Fibroblast of skin of abdomen (primary cell): ENCODE measurements at places on chromosomes 2 and 18.
A peak's percentile ranks its signal among the peaks of the same experiment; 100 is the strongest.

DNA sequence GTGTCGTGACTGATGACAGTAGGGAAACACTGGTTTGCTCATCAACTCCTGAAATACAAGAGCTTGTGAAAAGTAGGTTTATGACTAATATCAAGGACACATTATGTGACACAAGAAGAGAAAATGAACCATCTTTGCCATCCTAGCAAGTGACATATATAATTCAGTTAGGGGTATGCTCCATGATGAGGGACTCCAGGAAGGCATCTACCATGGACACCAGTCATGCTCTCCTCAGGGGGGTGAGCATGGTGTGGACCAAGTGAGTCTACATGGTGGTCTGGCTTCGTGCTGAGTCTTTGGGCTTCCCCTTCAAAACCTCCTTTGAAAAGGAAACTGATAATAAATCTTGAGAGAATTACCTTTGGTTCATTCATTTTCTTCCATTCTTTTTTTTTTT is 11.7 kb upstream of the SERPINB5 start:
- no peak for DNase-seq

- DNase-seq, result peak; percentile 38
Observed at GRCh38 chr2:64177315-64177714, 33.1 kb upstream of the PELI1 start.

- no peak for DNase-seq
Observed at GRCh38 chr2:110131166-110131565, 15.5 kb upstream of the MALL start.

GRCh38 chr2:17780546-17780945 is 26.6 kb downstream of the GEN1 start:
- DNase-seq, result no peak

DNA sequence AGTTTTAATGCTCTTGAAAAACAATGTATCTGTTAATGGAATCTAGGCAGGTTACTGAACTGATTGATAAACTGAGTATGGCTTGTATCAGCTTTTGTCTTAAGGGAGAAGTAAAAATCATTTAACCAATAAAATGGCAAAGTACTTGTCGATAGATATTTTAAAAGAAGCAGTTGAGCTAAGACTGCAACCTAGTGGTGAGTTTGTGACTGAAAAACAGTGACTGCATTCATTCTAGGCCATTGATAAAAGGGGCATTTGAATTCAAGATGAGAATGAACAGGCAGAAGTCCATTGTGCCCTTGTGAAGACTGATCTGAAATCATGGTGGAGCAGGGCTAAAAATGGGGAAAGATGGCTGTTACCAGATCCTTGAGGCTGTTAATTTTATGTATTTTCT is 59.4 kb upstream of the MSTN start:
- DNase-seq, result no peak

- DNase-seq, result no peak
Observed at GRCh38 chr2:46337208-46337994, 40.2 kb downstream of the EPAS1 start.

DNA sequence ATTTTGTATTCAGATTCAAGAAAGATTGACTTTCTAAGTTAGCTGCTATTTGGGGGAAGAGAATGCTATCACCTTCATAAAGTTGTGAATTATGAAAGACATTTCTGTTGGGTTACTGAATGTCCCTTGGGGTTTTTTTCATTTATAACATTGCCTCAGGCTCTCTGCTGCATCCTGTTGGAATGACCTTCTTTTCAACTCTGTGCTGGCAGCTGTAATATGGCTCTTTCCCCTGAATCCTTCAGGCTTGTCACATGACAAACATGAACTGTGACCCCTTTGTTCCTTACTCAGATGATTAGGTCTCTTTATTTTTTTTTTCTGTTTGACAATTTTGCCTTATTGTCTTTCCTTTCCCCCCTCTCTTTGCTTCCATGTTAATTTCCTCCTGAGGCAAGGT is 159.8 kb downstream of the TAF4B start:
- DNase-seq, result peak; percentile 43

- no peak for DNase-seq
Observed at GRCh38 chr2:174368691-174369090, 26.8 kb upstream of the SCRN3 start.

DNA sequence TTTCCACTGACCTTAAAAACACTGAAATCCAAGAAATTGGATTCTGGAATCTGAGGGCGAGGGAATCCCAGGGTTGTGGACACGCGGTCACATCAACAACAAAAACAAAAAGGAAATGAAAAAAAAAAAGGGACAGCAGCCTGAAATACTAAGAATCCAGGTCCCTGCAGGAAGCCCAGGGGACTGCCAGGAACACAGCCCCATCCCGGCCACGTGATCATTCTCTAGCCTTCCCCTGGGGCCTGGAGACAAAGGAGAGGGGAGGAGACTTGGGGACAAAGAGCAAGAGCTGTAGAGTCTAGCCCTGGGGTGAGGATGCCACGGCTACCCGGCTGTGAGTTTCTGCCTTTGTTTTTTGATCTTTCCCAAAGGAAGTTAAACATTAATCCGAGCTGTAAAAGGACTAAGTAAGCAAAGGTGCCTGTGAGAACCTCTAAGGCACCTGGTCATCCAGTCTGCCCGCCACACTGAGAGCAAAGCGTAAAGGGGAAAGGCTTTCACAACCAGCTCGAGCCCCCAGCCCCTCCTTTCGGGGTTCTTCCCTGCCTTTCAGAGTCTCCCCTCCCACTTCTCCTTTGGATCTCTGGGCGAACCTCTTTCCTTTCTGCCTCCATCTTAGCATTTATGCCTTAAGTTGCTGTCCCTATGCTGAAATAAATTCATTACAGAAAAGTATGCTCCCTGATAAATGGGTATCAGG is 57.9 kb upstream of the MSH2 start:
- peak; percentile 80 for DNase-seq

DNA sequence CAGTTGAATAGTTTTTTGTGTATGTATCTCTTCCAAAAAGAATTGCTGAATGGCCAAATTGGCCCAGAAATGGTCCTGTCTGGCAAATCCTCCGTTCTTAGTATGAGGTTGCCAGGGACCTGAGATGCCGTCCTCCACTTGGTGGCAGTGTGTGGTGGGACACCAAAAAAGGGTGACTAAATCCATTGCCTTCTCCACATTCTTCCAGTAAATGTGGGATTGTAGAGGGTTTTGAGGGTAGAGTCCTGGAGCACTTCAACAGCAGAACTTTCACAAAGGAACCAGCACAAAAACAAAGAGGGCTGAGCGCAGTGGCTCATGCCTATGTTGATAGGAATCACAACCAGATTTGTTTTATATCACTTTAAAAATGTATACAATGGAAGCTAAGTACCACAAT is 199.9 kb downstream of the BCL2 start:
- DNase-seq, result peak; percentile 13

DNA sequence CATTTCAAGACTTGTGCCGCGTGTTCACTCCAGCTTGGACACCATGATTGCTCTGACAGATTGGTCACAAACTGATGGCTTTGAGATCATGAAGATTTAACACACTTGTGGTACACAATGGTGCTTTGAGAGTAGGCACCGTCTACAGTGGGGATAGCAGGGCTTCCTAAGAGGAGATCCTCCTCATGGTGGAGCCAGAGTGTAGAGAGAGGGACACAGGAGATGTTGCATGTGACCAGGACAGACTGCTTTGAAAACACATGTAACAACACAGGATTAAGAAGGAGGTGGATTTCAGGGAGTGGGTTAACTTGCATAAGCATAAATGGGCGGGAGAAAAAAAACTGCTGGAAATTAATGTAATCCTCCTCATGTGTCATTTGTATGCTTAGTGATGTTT is 95.7 kb upstream of the LINC00305 start:
- DNase-seq, result no peak

DNA sequence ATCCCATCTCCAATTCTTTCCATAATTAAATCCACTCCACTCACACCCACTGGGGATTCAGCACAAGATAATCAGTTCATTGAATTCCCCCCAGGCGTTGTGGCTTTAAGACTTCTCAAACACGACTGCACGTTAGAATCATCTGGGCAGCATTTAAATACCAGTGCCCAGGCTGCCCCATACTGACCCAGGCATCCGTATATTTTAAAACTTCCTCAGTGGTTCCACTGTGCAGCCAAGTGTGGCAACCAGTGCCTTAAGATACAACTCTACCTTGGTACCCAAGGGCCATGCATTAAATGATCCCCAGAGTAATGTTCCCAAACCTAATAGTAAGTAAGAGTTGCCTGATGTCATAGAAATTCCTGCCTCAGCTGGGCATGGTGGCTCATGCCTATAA is 54.3 kb upstream of the BZW1 start:
- DNase-seq, result no peak

DNA sequence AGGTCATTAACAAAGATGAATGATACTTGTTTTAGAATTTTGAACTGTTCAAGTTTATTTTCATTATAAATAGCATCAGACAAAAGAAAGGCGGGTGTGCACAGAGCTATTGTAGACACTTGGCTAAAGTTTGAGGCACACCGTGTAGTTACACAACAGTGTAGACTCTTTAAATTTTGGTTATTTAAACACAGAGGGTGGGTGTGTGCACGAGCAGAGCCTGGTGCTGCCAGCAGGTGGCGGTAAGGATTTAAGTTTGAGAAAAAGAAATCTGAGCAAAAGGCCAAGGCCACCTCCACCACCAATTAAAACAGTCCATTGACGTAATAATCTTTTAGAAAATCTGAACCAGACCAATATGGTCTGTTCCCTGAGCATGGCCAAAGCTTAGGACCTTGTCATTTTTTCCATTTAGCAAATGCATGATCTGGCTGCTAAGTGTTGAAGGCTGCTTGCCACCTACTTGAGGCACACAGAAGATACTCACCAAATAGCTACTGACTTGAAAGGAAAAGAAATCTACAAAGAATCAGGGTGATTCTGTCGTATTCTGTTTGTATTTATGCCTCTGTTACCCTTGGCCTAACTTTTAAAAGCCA is 14.3 kb downstream of the COPS7B start:
- no peak for DNase-seq

DNA sequence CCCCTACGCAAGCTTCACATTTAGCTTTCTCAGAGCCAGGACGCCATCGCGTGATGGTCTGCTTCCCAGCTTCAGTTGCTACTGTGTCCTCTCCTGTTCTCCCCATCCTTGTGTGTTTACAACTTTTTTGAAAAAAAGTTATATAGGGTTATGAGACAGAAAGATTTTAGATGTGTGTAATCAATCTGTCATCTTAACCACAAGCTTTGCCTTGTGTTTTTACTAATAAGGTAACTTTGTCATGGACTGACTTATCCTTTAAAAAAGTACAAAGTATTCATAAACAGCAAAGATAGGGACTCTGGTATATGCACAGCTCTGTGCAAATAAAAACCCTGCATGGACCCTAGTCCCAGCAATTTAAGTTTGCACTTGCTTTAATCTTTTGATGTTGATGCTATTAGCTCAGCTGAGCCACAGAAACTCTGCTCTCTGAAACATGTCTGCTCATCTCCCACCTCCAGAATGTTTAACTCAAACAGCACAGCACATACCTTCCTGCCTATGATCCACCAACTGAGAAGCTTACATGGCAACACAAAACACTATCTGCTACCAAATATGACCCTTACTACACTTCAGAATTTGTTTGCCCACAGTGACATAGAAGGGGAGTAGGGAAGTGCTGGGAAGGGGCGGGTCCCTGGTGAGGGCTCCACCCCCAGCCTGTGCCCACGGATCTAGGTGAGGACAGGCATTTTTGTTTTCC is 42.7 kb downstream of the SAP130 start:
- no peak for DNase-seq

DNA sequence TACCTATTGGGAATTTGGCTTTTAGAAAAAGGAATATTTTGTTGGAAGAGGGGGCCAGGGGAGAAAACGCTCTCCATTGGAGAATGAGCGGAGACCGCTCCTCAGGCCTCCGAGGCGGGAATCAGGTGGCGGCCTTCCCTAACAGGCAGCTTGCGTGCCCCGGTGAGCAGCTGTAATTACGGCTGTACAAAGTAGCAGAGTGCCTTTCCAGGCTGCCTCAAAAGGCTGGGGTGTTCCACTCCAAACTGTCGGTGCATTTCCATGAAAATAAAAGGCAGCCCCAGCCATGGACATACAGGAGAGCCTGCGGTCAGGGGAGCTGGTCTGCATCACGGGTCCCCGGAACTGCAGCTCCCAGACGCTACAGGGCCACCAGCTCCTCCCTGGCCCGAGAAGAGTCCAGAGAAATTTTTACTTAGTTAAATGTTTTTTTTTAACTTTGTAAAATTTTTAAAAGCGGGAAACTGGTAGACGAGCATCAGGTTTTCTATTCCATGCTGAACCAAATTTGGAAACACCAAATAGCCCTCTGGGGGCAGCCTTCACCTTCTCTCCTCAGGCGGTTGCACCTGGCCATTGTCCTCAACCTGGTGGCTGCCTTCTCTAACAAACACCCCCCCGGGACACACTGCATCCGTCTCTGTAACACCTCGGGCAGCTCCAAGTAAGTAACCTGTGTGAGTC is 209.3 kb upstream of the SALL3 start:
- DNase-seq, result no peak

GRCh38 chr18:70220628-70221027 is 15.1 kb upstream of the RTTN start:
- no peak for DNase-seq

DNA sequence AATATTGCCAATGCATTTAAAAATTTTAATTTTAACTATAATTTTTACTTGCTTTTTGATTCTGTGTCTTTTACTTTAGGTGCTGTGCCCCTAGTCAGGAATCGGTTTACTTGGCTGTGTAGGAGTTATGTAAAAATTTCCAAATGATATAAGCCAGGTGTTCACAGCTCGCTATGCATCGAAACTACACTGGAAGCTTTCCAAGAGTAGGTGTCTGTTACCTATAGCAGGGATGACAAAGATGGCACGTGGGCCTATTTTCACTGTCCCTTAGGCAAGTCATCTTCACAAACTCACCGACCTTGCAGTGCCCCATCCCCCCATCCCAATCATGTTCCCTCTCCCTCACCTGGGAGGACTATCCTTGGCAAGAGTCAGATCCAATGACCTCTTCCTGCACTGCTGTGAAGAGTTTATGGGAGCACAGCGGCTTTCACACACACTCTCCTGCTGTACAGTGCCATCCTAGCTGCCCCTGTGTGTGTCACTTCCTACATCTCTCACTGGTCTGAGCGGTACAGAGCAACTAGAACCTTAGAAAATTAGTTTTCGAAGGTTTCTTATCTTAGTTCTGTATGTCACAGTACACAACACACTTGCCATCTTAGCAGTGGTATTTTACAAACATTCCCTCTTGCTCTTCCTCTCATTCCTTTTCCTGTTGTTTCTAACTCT is 49.2 kb upstream of the NAB1 start:
- DNase-seq, result no peak

DNA sequence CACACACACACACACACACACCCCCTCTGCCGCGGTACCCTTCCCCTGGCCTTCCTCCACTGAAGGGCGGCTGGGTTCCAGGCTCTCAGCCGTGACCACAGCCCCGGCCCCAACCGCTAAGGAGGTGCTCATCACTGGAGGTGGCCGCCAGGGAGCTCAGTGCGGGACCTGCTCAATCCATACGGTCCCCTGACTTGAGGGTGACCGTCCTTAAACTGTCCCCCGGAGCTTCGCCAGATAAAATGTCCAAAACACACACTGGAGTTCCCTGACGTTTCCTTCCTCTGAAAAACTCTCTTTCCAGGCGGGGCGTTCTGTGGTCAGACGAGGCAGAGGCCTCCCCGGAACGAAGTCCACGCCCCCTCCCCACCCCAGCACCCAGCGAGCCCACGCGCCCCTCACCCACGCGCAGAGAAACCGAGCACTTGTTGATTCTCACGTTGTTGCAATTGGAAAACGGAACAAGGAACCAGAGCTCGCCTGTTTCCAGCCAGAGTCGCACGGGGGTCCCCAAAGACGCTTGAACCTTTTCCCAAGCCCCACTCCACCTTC is 1.4 kb downstream of the MBP start:
- DNase-seq, result no peak
